ENCODE measurements at places on chromosomes 12 and 14.

GRCh38 chr12:69348162-69348938, at the start of gene LYZ:
Gene LYZ (plus strand): TSS chr12:69348381. CDS start chr12:69348409, 28 bp downstream.
- no peak for DNase-seq

- no peak for DNase-seq
Measured at GRCh38 chr12:91021076-91021475, 16.3 kb upstream of the EPYC start.

DNA sequence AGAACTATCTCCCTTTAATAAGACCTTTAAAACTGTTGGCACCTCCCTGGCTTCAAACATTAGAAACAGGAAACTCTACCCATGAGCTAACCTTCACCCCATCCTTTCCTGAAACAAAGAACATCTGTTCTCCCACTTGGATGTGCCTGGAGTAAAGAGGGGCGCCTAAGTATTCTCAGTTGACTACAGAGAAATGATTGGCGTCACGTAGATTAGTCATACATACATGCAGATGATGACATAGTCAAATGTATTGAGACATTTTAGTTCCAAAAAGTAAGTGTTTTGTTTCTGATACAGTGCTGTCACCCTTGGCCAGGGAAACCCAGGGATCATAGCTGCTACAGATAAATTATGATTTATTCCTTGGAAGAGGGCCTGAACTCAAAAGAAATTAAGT, 260.0 kb upstream of the PLEKHG7 start:
- DNase-seq = no peak

- no peak for DNase-seq
Measured at GRCh38 chr12:99343960-99344359, 303.6 kb upstream of the GARIN6 start.

- peak; percentile 33 for DNase-seq
Measured at GRCh38 chr14:102777711-102778337, 575 bp downstream of the TRAF3 start.

DNA sequence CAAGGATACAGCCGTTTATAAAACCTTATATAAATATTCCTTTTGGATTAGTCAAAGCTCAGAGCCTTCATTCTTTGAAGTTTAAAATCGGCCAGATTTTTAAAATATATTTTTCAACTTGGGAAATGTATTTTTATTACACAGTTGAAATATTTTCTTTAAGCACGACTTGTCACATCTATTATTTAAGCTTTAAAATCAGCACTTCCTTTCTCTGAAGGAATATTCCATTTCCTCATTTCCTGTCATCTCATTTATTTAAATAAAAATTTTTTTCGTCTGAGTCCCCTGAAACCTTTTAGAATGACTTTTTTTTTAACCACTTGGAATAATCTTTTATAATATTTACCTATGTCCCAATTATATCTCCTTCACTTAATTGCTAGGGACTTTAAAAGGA, 107.5 kb upstream of the PDE3A start:
- DNase-seq = no peak

- no peak for DNase-seq
Measured at GRCh38 chr14:36997843-36998242, 174.6 kb downstream of the SLC25A21 start.
